ENCODE measurements at places on chromosomes 1 and 21.

GRCh38 chr1:157691285-157691920, 9.2 kb downstream of the FCRL3 start:
- no peak for DNase-seq

DNA sequence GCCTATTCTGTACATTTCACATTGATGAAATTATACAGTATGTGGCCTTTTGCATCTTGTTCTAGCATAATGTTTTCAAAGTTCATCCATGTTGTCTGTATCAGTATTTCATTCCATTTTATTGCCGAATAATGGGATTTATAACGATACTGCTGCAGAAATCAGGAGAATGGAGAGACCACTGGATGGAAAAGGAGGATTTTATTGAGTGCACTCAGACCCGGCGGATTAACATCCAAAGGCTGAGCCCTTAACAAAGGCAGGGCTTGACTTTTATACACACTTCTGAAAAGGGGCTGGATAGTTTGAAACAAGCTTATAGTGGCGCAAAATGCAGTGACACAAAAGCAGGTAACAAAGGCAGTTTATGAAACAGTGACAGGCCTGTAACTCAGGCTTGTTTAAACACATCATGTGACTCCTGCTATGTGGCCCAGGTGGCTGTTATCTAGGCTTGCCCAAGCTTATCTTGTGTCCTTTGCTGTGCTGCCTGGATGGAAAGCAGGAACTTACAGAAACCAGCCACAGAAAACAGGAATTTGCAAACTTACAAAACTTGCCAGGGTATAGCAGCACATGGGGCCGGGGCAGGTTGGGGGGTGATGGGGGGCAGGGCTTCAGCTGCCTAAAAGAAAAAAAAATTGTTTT, 32.8 kb upstream of the KCNJ15 start:
- DNase-seq, result no peak

DNA sequence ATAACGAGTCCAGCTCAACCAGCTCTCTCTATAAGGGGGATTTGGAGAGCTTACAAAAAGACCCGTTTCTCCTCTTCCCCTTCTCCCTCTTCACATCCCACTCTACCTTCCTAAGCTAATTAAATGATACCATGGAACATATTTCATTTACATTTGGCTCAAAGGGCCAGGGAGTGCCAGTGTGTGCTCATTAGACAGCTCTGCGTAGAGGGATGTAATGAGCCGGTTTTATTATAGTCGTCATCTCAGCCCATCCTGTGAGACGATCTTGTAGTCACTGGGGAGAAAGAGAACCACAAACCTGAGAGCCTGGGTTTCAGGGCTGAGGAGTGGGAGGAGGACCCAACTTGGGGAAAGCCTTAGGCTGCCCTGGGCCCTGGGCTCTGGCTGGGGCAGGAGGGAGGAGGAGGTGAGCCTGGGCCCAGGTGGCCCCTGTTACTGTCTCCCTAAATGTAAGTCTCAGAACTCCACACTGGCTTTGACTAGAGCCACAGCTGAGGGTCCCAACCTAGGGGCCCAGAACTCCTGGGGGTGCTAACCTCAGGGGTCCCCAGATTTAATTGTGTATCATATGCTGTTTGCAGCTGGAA, 354.6 kb downstream of the MATN1 start:
- DNase-seq, result no peak

DNA sequence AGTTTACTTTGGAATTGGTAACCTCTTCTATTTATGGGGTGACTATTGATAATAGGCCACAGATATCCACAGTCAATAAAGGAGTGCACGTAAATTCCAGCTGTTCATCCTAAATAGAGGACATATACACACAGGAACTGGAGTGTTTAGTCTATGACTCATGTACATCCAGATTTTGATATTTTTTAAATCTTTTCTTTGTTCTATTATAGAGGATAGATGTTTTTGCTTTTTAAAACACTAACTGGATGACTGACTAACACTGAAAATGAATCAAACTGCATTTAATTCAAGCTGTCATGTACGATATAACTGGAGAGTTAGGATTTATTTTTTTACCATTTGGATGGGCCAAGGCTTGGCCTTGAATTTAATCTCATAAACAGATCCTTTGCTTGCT, 45.9 kb downstream of the RGL1 start:
- DNase-seq, result no peak

DNA sequence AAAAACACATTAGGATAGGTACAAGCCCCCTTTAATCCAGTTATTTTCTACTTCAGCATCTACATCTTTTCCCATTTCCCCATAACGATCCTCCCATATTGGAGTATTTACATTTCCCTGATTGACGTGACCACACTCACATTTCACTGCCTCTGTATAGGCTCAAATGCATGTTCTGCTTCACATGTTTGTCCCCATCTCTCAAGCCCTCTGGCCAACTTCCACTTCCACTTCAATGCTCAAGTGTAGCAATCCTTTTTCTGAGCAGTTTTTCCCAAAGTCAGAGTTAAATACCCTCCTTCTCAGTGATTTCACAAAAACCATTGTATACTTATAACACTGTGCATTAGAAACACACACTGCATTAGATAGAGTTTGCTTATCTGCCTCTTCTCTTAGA, 61.8 kb upstream of the TTLL7 start:
- no peak for DNase-seq

DNA sequence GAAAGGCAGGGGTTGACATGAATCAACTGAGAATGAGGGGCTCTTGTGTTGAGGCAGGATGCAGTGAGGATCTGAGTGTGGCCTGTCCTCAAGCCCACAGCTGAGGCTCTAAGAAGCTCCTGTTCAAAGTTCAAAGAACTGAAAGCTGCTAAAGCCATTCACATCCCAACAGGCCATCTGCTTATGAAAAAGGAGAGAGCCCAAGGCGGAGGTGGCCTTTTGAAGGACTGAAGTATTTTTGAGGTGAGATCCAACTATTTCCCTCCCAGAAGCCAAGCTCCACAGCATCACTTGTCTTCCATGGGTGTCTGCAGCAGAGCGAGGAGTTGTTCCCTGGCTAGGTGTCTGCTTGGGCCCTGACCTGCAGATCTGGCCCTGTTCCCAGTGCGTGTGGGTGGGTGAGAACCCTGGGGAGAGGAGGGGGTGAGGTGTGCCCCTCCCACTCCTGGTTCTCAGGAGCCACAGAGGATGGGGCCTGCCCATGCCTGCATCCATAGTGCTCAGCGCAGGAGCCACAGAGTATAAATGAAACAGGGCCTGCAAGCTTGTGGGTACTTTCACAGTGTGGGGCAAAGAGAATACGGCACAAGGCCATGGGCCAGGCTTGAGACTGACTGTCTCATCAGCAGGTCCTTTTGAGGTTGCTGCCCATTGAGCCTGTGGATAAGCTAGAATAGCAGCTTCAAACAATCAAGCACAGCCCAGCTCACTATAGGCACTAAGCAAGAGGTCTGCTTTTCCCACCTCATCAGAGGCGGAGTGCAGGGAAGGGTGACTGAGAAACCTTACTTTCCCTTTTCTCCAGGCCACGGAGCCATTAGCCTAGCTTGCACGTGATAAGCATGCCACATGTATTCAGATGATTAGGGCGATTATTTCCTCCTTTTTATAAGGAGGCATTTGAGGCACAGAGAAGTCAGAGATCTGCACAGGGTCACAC, 15.7 kb downstream of the REG4 start:
- no peak for DNase-seq

GRCh38 chr1:91707114-91707889, 178.6 kb downstream of the TGFBR3 start:
- no peak for DNase-seq

DNA sequence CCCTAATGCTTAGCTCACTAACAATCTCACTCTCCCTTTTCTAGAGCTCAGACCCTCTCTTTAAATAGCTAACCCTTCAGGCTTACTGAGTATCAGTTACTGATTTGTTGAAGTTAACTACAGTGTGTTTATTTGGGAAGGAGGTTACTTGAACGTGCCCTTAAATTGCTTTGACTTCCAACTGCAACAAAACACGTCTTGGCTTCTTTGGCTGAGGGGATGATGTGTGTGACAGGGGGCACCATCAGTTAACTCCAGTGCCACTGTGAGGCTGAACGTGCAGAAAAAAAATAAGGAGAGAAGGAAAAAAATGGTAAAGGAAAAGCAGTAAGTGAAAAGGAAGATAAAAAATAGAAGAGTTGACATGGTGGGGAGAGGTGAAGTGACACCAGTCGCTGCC, 75.1 kb upstream of the NRIP1 start:
- DNase-seq, result no peak

- DNase-seq, result no peak
Measured at GRCh38 chr1:228036701-228037231, 30.0 kb downstream of the WNT3A start.

- DNase-seq, result no peak
Measured at GRCh38 chr1:247415423-247416361, at the start of gene NLRP3. Gene NLRP3 (plus strand): TSS chr1:247416173. CDS start chr1:247418801, 2,628 bp downstream.

DNA sequence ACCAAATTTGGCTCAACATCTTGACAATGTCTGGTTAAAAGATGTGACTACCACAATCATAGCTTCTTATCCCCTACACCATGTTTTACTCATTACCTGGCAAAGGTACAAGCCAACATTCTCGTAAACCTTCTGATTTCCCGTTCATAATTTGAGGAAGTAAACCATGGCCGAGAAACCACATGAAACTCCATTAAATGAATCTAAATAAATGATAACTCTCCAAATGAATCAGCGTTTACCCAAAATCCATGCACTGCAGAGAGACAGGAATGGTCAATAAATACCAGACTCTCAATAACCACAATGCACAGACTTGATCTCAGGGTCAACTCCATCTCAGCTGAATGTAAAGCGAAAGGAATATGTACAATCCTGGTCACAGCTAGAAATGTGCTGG, 125.2 kb downstream of the TYW3 start:
- DNase-seq, result no peak

DNA sequence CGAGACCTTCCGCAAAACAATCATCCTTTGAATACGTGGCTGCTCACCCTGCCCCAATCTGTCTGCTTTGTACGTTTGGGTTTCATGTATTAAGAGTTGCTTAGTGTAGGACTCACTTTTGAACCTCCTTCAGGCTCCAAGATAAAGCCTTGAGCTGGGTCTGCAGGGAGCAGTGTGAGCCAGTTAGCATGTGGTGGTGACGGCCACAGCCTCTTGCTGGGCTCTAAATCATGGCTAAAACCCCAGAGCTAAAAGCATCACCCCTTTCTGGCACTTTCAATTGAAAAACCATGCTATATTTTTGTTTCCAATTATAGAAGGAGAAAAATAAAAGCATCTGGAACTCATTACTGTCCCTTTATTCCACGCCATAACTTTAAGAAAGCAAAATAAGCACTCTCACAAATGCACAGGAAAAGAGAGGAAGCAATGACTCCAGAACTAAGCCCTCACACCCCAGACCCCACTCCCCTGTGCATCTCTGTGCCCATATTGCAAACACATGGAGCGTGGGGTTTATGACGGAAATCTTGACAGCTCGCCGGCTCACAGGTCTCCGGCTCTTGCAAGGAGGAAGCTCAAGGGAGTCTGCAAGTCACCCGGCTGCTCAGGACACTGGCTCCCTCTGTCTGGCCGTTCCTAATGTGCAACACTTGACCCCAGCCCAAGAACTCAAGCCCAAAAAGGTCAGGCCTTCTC, 135.5 kb downstream of the MIS18A start:
- no peak for DNase-seq

- no peak for DNase-seq
Measured at GRCh38 chr1:4778056-4778455, 123.6 kb downstream of the AJAP1 start.

DNA sequence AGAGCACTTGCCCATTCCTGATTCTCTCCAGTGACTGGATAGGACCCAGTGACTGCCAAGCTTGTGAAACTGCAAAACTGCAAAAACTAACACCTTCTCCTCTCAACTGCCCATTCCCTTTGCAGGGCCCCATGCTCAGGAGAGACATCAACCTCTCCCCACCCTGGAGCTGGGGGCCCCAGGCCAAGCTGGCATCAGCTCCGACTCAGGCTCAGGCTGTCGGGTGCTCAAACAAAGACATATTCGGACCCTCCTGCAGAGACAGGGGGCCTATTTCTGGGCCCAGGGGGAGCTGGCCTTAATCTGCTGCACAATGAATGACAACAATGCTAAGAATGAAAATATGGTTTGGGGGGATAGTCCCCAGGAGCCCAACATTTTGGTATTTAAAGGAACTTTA, 11.8 kb downstream of the LMX1A start:
- DNase-seq, result no peak

All from cortex of kidney (tissue), 1 donor.